LHCN-M2 (cell line): ENCODE measurements at places on chromosomes 4 and X. TPM values are rescaled to one million over a fixed set of nuclear protein-coding genes. Genes with fewer than 3 reads are reported as not detected.

Gene GCNA
- 2.1 and 2.2 TPM in 2 replicates for total RNA-seq

- peak; percentile 31 for DNase-seq
Measured at GRCh38 chr4:98469771-98470170, 188.6 kb downstream of the TSPAN5 start.

- DNase-seq, result no peak
Measured at GRCh38 chr4:7422151-7422897, 12.4 kb downstream of the PSAPL1 start.

DNA sequence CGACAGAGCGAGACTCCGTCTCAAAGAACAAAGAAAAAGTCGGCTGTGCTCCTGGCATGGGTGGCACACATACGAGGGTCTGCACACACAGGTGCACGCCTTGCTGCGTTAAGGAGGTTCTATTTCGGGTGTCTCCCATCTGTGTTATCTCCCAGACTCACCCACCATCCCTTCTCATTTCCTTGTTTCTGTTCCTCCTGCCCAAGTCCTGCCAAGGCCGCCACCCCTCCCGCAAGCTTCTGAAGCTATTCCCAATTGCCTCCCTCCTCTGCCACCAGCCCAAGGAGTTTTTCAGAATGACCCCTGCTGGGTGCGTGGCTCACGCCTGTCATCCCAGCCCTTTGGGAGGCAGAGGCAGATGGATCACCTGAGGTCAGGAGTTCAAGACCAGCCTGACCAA is 6.0 kb upstream of the IL3RA start:
- DNase-seq, result no peak

GRCh38 chr4:153655002-153655541 is 29.0 kb upstream of the TLR2 start:
- no peak for DNase-seq

Gene GNRHR
- total RNA-seq, result not detected in 2 replicates

Gene TLR8
- total RNA-seq, result not detected in 2 replicates

- DNase-seq, result no peak
Measured at GRCh38 chrX:20311505-20311904, 44.8 kb upstream of the RPS6KA3 start.

Gene CPLX1
- total RNA-seq, result not detected in 2 replicates

GRCh38 chr4:32824336-32824735 is 2104.2 kb downstream of the PCDH7 start:
- DNase-seq, result no peak

- no peak for DNase-seq
Measured at GRCh38 chr4:151950993-151951670, 190.3 kb upstream of the GATB start.
